ENCODE measurements at places on chromosomes 2 and 18.

GRCh38 chr18:30920757-30921156 is 121.8 kb downstream of the DSC3 start:
- DNase-seq, result no peak

DNA sequence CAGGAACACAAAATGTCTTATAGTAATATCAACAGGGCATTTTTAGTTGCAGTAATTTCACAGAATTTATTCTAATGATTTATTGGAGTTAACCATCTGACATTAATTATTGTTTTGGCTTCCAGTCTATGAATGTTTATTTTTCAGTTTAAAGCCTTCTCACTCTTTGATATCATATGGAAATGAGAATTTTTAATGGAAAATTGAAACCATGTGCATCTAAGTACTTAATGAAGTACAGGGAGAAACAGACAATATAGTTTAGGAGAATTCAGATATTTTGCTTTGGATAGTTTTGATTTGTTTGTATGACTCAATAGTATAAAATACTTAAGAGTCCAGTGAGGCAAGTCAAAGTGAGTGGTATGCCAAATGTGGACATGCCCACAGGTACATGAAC is 126.1 kb downstream of the OLA1 start:
- peak; percentile 20 for DNase-seq

GRCh38 chr2:160812830-160813505 is 319.4 kb upstream of the RBMS1 start:
- no peak for DNase-seq

DNA sequence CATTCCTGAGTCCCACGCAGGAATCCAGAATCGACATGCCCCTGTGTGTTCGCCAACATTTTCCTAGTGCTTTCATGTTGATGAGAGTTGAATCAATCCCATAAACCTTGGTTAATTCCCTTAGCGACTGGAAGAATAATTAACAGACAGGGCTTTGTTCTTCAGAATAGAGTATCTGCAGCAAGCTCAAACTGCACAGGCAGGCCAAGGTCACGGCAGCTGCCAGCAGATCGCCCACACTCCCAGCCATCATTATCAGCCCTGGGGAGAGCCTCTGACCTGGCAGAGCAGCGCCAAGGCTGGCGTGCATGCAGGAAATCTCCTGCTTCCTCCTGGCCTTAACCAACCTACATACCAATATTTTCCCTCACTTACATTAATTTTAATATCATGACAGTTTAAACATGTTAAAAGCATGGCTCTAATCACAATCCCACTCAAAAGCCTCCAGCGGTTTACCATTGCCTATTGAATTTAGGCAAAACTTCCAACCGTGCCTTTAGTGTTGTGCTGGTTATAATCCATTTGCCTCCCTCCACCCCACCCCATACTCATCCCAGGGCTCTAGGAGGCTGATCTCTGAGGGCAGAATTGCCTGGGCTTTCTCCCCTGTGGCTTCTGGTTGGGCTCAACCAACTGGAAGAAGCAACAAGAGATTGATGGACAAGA is 46.8 kb upstream of the NCK2 start:
- DNase-seq, result no peak

DNA sequence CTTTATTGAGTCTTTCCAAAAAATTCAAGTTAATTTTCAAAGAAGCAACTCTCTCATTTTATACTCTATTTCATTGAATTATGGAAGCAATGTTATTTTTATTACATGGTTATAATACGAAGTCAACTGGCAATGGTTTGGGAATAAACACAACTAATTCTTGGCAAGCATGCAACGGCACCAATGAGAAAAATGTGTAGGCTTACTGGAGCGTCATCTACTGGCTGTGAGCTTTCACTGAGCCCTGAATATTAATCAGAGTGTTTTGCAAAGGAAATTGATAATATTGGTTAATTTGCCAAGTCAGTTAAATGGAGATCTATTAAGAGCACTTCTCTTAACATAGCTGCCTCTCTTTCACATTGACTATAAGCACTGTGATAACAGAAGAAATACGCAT is 163.9 kb downstream of the IKZF2 start:
- no peak for DNase-seq

DNA sequence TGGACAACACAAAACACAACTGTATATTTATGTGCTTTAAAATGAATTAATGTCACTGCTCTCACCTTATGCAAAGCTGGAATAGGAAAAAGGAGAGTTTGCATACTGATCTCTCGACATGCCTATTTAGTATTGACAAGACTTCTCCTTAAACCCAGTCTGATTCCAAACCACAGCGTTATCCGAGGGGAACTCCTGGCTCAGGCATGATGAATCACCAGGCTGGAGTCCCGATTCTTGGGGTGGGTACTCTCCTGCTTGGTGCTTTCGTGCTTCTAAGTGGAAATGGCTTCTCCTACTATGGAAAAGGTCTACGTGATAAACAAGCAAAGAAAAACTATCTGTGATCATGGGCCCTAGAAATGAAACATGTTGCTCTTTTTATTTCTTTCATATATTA is 88.9 kb upstream of the SLC35G4 start:
- no peak for DNase-seq

DNA sequence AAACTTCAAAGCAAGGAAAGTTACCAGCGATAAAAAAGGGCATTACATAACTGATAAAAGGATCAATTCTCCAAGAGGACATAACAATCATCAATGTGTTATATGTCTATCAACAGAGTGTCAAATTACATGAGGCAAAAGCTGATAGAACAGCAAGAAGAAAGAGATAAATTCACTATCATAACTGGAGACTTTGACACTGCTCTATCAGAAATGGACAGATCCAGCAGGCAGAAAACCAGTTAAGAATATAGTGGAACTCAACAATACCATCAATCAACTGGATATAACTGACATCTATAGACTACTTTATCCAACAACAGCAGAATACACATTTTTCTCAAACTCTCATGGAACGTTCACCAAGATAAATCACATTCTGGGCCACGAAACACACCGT is 65.0 kb downstream of the ROCK2 start:
- DNase-seq, result no peak

DNA sequence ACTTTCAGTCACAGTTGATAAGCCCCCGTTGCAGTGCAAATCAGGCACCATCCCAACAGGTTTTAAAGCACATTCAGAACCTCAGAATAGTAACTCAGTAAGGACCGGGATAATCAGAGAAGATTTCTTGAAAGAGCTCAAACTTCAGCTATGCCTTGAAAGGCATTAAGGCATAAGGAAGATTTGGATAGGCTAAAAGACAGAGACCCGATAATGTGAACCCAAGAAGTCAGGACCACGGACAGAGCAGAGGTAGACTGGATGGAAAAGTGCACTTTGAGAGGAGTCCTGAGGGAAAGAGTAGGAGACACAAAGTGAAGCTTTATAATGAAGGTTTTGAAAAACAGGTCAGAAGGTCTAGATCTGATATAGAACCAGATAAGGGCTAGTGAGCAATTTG is 36.9 kb upstream of the KLF7 start:
- peak; percentile 68 for DNase-seq

DNA sequence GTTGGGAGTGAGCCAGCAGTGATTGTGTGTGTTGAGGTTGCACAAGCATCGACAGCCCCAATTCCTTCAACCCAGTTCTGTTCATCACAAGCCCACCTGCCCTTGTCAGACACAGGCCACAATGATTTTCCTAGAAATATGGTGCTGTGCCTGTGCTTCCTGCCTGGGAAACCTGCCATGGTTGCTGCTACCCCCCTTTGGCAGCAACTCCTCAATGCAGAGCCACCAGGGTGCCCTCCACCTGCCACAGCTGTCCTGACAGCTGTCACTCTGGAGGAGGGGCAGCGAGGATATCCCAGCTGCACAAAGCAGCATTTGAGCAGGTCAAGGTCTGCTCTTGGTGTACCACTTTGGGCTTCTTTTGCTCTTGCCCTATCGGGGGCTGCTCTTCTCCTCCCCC is 27.1 kb downstream of the SMIM21 start:
- DNase-seq, result no peak

- DNase-seq, result no peak
These were observed 74.3 kb upstream of the CCDC150 start for GRCh38 chr2:196565106-196565765.

- peak; percentile 86 for DNase-seq
These were observed 22.0 kb downstream of the FHL2 start for GRCh38 chr2:105376789-105377240.

DNA sequence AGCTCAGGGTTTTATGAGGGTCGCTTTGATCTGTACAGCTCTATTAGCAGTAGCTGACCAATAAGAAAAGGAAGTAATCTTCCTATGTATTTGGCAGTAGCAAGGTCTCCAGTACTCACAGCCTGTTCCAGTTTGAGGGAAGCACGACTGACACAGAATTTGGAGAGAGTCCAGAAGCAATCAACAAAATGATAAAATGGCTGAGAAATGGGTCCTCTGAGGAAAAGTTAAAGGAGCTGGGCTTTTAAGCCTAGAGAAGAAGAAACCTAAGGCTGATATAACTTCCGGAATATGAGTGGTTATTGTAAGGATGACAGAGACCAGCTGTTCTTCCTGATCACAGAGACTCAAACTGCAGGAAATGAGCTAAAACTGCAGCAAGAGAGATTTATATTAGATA is 382.8 kb downstream of the GPD2 start:
- DNase-seq, result no peak

DNA sequence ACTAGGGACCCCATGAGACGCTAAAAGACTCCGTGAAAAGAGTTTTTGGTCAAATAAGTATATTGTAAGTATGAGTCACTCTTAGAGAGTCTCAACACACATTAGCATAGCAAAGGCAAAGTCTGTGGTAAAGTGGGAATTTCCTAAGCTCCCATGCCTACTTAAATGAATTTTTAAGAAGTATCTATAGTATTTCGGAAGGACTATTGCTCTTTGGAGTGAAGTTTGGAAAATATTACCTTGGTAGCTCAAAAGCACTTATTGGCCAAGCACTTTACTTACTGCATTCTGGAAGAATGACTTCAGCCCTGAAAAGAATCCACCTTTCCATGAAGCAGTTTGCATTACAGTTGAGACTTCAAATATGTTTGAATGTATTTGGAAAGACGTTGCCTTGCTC is 57.1 kb downstream of the CAVIN2 start:
- DNase-seq, result no peak

DNA sequence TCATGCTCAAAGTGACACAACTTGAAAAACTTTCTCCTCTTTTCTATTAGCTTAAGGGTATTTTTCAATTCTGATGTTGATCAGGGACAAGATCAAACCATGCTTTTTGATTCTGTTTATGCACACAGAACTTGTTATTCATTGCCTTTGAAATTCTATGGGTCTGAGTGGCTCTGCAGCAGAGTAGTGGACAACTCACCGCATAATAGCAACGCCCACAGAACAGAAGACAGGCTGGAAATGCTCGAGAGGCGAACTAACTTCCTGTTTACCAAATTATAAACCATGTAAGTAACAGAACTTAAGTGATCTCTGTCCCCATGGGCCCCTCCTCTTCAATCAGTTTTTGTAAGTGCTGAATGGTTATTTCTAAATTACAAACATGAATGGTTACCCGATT is 131.2 kb downstream of the CBLN2 start:
- DNase-seq, result no peak

DNA sequence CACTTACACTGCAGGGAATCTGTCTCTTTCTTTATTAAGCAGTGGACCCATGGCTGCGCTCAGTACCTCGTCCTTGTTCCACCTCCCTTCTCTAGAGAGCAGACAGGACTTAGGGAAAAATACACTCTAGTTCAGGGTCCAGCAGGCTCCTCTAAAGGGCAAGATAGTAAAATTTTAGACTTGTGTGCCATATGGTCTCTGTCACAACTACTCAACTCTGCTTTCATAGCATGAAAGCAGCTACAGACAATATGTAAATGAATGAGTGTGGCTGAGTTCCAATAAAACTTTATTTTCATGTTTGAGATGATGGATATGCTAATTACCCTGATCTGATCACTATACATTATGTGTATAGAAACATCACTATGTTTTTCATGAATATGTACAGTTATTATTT is 163.1 kb downstream of the BABAM2 start:
- DNase-seq, result no peak

DNA sequence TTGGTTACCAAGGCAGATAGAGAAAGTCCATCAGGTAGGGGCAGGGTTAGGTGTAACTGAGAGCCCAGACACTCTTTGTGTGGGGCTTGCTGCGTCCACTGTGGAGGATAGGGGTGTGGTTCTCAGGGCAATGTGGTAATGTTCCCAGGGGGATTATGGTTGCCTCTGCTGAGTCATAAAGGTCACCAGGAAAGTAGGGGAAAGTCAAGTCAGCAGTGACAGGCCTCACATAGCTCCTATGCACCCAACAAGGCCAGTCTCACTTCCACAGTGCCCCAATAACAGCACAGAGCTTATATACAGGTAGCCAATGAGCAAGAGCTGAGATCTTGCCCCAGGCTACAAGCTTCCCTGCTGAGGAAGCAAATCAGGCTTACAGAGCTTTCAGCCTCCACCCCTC is 1438.0 kb upstream of the ZEB2 start:
- DNase-seq, result no peak

DNA sequence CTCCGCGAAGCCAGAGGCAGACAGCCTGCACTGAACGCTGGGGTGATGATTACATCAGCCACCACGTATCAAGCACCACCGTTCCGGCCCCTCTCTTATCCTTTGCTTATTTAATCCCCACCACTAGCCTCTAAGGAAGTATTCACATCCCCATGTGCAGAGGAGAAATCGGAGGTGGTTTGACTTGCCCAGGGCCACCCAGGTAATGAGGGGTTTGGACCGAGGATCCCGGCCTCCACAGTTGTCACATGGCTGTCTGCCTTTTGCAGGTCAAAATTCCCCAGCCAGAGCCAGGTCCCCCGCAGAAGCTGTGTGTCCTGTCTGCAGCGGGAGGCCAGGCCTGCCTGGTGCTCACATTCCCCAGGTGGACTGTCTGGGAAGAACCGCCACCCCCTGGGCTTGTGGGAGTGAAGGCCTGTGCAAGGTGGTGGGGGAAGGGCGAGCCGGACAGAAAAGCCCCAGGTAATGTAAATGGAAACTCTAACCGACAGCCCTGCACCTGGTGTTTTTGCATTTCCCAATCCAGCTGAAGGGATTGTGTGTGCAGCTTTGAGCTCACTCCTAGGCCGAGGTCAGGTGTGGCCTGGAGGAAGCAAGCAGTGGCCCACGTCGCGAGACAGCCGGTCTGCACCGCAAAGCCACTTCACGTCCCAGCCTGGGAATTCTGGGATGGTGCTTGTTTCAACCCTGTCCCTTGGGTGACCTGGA is 108.5 kb upstream of the ID2 start:
- no peak for DNase-seq

DNA sequence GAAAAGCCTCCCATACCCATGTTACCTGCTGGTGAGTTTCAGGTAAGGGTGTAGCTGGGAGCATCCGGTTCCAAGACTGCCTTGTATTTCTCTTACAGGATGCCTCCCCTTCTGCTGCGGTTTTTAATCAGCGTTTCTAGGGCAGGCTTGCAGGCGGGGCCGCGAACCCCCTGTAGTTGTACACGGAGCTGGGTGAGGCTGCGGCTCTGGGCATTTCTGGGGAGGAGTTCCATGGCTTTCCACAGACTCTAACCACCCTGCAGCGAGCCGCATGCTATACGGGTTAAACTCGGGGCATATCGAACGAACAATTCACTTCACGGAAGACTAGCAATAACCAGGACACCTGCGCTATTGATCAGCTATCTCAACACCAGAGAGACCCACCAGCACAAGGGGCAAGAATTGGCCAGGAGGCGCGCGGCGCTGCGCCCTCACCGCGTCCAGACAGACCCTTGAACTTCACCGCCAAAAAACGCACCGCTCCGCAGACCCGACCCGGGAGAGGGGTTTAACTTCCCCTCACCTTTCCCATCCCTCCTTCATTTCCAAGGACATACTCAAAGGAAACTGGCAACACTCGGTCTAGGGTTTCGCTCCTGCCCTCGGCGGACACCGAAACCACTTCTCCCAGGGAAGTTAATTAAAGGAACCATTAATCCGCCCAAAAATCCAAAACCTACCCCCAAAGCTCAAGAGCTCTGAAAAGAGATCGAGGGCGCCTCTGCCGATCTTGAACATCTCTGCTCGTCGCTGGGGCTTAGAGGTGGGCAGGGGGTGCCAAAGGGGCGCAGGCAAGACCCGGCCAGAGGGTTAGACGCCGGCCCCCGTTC is 909 bp downstream of the TGFA start:
- DNase-seq, result no peak
